CD8-positive, alpha-beta T cell (primary cell): ENCODE measurements at places on chromosomes 4 and X.

DNA sequence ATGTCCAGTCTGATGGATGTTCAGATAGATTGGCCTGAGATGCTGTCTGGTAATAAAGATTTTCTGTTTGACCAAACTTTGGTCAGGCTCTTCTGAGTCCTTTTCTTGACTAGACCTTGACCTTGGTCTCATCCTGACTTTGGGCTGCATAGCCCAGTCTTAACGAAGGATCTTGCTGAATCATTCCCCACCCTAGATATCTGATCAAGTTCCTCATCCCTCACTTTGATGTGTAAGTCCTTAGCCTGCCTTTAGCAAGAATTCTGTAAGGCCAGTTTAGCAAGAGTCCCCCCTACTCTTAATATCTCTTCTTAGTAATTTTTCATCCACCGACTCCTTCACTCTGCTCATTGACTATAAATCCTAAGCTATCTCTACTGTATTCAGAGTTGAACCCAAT lies 244.4 kb upstream of the JADE1 start:
- no peak for DNase-seq

DNA sequence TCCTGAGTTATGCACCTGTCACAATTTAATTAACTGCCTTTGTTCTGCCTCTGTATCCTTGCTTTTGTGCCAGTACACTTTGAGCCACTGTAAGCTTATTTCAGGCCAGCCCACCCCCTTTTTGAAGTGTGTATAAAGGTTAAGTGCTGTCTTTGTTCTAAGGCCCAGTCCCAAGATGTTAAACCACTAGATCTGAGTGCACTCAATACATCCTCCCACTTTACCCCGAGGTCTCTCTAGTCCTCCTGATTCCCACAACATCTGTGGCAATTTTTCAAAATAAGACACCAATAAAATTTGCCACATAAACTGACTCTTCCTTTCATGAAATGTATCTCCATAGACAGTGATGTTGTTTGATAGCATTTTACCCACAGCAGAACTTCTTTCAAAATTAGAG lies 124.1 kb upstream of the SPIN4 start:
- no peak for DNase-seq

GRCh38 chr4:186775902-186776301 lies 52.2 kb upstream of the FAT1 start:
- DNase-seq, result no peak

DNA sequence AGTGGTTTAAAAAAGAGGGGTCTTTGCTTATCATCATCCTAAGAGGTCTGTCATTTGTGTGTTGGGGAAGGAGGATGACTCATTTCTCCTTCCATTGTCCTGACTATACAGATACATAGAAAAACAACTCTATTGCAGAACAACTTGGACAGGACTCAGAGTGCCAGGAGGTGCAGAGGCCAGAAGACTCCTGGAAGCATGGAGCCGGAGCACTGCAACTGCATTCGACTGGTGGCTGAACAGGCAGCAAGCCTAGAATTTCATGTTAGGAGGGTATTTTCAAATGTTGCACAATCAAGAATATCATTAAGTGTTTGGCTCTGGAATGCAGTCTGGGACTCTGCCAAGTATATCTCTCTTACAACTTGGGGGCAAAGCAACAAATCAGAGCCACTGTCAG lies 35.0 kb upstream of the MAML3 start:
- DNase-seq, result no peak

DNA sequence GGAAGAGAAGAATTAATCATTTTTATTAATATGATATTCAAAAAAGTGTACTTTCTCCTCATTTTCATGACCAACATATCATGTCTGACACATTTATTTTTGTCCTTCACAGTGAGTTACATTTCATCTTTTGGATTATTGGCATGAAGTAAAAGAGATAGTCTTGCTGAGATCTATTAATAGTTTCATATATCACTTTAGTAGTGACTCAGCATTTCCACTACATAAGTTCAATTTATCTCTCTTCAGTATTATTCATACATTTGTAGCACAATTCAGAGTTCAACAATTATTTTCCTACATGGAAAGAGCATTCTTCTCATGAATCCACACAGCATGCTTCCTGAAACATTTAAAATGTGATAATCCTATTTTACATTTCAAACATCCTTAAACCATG lies 1461.1 kb downstream of the TECRL start:
- DNase-seq, result no peak
